ENCODE measurements at places on chromosomes 5 and 9.

DNA sequence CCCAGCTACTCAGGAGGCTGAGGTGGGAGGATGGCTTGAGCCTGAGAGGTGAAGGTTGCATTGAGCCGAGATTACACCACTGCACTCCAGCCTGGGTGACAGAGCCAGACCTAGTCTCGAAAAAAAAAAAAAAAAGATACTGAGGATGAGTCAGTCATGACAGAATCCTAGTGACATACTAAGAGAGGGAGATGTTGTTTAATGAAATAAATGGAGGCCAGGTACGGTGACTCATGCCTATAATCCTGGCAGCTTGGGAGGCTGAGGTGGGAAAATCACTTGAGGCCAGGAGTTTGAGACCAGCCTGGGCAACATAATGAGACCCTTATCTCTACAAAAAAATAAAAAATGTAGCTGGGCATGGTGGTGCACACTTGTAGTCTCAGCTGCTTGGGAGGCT, 107.2 kb downstream of the ZFAND5 start:
- DNase-seq, result no peak

GRCh38 chr5:42689391-42689790, 67.2 kb upstream of the CCDC152 start:
- no peak for DNase-seq

DNA sequence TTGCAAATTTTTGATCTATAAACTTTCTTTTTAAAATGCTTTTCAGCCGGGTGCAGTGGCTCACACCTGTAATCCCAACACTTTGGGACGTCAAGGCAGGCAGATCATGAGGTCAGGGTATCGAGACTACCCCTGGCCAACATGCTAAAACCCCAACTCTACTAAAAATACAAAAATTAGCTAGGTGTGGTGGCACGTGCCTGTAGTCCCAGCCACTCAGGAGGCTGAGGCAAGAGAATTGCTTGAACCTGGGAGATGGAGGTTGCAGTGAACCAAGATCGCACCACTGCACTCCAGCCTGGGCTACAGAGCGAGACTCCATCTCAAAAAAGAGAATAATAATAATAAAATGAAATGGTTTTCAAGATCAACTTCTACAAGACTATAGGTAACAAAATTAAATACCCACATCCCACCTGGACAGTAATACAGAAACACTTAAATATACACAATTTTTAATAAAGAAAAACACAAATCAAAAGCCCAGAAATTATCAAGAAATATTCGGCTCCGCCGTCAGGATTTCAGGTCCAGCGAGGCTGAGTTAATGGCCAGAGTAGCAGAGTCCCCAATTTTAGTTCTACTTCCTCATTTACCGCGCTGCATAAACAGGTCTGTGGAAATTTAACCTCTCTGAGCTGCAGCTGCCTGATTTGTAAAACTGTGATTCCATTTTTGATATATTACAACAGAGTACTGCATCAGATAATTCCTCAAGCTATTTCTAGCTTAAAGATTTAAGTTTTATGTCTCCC, 4.0 kb downstream of the TUT7 start:
- no peak for DNase-seq

DNA sequence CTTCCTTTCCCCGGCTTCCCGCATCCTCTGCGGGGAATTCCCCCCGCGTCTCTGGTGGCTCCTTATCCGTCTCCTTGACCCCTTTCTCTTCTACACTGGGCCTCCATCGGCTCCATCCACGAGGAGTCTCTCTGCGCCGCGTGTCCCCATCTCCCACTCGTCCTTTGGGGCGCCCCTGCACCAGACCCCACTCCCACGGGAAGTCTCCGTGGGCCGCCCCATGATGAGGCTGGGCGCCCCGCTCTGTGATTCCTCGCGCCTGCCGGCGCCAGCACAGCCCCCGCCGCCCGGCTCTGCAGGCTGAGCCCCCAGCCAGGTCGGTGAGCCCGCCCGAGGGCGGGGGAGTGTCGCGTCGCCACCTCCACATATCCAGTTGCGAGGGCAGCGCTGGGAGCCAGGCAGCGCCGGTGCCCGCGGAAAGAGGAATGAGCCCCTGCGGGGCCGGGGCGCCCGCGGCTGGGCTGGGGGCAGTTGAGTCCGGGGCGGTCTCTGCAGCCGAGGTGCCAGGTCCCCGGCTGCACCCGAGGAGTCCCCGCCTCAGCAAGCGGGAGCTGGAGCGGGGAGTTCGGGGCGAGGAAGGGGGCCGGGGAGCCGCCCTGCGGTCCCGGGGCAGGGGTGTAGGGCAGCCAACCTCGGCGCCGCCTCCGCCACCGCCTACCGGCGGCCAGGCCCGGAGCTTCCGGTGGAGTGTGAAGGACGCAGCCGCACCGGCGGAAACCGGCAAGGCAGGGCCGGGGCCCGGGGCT, 2.1 kb upstream of the TRAF1 start:
- DNase-seq, result peak; percentile 46

DNA sequence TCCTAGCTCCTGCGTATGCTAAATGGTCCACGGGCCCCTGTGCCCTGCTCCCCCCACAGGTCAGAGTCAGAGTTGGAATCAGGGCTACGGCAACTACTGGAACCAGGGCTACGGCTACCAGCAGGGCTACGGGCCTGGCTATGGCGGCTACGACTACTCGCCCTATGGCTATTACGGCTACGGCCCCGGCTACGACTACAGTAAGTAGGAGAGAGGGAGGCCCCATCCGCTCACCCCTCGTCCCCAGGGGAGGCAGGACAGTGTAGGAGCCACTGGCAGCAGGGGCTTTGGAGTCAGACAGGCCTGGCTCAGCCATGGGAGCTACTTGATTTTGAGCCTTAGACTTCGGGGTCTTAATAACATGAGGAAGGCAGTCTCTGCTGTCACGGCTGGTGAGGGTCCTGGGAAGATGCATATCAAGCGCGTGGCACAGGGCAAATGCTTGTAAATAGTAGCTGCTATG, 5.8 kb downstream of the HNRNPAB start:
- DNase-seq, result no peak

- DNase-seq, result no peak
Measured at GRCh38 chr9:75914002-75914401, 23.5 kb downstream of the PCSK5 start.

- no peak for DNase-seq
Measured at GRCh38 chr5:150342583-150342982, 14.9 kb upstream of the TCOF1 start.

GRCh38 chr5:13251623-13252376, 692.7 kb downstream of the DNAH5 start:
- DNase-seq, result no peak

DNA sequence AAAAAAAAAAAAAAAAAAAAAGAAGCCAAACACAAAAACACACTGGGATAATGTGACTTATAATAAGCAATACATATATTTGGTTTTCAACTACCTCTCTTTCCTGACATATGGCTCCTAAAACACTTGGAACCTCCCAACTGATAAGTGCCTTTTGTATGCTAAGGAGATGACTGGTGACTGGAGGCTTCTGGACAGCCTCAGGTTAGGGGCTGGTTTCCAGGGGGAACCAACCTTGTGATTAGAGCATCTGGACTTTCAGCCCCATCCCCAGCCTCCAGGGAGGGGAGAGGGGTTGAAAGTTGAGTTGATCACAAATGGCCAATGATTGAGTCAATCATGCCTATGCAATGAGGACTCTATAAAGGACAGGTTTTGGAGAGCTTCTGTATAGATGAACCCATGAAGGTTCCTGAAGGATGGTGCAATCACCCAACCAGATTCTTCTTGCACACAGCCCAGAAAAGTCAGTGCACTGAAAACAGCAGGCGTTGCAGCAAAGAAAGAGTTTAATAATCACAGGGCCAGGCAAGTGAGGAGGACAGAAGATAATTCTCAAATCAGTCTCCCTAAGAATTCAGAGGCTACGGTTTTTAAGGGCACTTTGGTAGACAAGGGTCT, 276.7 kb downstream of the AUH start:
- no peak for DNase-seq

DNA sequence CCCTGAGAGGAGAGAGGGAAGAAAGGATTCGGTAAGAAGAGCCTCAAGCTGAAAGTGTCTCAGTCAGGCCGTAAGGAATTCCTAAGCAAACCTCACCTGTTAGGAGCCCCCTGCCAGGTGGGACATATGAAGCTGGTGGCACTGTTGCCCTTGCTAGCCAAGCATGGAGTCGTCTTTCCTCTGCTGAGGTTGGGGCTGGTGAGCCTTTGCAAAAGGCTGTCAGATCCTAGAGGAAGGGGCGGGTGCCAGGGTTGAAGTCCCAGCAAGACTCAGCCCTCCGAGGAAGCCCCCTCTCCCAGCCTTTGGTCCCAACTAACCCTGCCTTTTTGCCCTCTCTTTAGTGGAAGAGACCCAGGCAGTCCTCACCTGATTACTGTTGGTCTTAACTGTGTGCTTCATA, 5.5 kb upstream of the SMIM32 start:
- DNase-seq, result no peak

GRCh38 chr9:130930804-130931349, 8.2 kb downstream of the FIBCD1 start:
- no peak for DNase-seq

DNA sequence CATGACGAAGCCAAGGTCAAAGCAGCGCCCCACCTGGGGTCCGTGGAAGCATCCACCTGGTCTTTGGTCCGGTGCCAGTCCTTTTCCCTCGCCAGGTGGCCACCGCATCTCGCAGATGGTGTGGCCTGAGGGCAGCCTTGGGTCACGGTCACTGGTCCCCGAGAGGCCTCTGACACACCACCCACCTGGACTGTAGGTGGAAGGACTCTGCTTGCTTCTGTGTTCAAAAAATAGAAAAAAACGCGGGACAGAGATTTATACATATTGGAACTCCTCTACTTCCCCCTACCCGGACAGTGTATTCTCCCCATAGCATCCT, 466 bp upstream of the TTC39B start:
- no peak for DNase-seq

DNA sequence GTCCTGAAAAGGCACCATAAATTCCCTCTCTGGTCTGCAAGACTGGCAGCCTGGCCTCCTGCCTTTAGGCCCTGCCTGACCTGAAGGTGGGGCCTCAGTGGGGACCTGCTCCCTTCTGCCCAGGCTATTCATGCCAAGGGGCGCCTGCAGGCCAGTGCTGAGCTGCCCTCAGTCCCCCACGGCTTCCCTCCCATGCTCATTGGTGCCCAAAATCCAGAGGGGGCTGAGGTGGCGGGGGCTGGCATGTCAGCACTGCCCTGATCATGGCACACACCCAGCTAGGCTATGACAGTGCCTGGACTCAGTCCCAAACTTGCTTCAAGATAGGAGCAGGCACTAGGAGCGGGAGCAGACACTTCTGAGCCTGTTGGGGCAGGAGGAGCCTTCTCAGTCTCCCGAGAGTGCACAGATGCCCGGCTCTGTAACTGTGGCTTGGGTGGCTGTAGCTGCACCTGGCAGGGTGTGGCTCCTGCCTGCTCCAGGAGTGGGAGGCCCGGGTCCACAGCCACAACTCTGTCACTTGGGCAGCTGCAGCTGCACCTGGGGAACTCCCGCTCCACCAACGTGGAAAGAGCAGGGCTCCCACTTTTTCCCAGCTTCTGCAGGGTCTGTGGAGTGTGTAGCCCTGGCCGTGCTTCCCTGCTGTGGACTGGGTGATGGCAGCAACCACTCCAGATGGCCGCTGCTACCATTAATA, 49.0 kb downstream of the NDUFAF2 start:
- DNase-seq, result no peak

DNA sequence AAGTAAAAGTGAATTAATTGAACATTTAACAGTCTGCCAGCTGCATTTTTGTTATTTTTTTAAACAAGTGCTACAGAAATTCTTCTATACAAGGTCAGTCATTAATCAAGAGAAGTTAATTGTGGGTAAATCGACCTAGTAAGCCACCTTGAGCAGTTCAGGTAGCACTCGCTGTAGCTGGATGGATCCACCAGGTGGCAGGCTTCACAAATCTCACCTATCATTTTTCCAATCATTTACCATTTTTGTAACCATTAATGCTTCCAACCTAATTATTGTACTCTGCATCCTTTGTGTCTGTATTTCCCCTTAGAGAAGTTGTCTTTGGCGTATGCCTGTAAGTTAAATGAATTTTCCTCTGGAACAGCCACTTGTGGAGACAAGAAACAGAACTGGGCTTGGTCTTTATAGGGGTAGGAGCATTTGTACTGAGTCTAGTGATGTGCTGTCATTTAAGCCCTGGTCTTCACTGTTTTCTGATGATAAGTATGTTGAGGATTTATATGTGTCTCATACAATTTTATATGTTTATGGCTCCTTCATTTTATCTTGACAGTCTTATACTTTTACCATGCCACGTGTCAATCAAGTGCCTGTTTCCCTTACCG, 39.5 kb downstream of the CD180 start:
- DNase-seq, result peak; percentile 3

DNA sequence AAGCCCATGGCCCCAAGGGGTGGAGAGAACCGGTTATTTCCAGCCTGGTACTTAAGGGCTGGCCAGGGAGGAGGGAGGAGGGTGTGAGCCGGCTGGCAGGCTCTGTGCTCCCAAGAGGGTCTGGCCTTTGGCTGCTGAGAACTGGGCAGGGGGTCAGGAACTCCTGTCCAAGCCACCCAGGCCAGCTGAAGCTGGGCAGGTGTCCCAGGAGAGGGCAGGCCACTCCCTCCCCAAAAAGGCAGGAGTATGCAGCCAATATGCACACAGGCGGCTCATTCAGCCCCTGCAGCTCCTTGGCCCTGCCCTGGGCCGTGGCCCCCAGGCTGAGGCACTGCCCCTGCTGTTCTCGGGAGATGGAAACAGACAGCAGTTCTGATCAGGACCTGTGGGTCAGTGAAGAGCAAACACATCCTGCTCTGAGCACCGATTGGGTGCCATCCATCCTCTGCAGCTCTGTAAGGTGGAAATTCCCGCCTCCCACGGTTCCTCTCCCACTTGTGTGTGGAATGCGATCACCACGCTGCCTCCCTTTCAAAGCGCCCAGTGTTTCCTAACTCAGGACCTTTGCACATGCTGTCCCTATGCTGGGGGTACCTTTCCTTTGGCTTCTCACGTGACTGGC, 17.1 kb upstream of the KIF12 start:
- no peak for DNase-seq

GRCh38 chr5:165775111-165775510, 2269.7 kb downstream of the MAT2B start:
- DNase-seq, result no peak

DNA sequence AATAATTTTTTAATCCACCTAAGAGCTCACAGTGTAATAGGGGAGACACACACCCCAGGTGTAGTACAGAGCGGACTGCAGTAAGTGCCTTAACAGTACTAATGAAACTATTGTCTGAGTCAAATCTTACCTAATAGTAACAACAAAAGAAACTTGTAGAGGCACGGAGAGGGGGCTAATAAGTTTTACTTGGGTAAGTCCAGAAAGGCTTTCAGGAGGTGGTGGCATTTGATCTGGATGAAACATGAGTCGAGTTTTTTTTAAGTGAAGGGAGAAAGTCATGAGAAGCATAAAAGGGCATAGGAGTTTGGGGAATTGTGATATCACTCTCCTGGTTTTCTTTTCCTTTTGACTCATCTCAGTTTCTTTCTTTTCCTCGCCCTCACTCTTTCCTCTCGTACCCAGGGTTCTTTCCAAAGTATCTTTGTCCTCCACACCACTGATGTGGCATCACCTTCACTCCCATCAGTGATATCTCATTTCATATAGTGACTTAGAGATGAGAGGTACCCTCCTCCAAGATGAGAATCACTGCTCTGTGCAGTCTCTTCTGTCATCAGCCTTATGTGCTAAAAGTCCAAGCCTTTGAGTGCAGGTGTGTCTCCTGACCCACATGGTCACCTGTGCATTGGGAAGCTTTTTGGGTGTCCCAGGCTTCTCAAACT, 2.0 kb downstream of the CTNNA1 start:
- no peak for DNase-seq
